Kasumi-1 (cell line): ENCODE measurements at places on chromosomes 7 and 10.

GRCh38 chr10:118701529-118702323, 53.0 kb downstream of the CACUL1 start:
- DNase-seq: no peak

GRCh38 chr7:81903115-81903514, 133.3 kb upstream of the HGF start:
- no peak for DNase-seq

DNA sequence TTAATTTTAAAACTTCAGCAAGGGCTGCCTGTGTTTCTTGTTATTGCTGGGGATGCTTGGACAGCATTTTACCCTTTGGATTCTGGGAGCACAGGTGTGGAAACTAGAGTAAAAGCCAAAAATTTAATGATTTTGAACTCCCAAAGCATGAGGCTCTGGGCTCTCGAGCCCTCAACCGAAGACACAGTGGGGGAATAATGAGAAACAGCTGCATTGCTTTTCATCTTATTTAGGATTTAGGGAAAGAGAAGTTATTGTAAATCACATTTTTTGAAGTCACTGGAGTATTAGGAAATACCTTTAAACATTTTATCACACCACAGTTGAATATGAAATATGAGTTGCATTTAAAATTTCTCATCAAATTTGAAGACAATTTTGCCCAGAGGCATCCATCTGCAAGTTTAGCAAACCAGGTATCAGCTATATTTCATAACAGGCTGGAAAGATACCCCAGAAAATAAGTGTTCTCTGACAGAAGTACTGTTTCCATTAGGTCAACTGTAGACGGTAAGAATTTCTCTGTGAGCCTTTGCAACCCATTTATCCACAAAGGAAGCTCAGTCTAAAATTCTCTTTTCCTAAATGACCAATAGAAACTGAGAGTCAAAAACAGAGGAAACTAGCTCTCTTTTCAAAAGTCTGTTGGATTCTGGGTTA, 290.6 kb upstream of the PHYHIPL start:
- no peak for DNase-seq

DNA sequence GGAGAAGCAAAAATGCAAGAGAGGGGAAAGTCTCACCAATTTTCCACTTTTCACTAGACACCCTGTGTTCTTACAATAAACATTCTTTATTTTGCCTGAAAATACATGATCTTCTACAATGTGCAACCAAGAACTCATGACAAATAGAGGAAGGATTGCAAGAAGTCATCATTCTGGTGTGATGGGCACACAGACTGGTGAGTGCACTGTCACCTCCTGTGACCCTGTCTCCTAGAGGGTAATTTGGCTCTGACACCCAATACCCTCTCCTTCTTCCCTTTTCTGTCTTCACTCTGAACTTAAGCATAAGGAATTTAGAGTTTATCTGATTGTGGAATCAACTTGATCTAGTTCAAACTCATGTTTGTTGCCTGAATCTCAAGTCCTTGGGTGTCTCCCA, 153.7 kb downstream of the SH2D4B start:
- DNase-seq: no peak

- DNase-seq: no peak
Observed at GRCh38 chr10:666237-667012, 23.0 kb downstream of the DIP2C start.

- DNase-seq: no peak
Observed at GRCh38 chr10:97882142-97883091, 32.8 kb downstream of the GOLGA7B start.

DNA sequence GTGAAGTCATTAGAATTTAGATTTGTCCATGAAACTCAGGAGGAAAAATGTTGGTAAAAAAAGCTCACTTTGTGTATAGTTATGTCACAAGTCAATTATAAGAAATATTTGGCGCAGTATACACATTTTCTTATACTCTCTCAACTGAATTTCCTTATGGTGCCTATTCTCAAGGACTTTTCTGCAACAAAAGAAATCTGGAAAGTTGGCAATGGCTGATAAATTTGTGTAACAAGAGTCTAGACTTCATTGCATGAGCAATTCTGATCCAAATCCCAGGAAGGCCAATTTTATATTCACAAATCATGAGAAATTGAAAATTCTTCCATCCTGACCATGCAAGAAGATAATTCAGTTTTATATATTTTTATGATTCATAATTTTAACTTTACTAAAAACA, 35.7 kb downstream of the PPP1R3A start:
- DNase-seq: no peak

DNA sequence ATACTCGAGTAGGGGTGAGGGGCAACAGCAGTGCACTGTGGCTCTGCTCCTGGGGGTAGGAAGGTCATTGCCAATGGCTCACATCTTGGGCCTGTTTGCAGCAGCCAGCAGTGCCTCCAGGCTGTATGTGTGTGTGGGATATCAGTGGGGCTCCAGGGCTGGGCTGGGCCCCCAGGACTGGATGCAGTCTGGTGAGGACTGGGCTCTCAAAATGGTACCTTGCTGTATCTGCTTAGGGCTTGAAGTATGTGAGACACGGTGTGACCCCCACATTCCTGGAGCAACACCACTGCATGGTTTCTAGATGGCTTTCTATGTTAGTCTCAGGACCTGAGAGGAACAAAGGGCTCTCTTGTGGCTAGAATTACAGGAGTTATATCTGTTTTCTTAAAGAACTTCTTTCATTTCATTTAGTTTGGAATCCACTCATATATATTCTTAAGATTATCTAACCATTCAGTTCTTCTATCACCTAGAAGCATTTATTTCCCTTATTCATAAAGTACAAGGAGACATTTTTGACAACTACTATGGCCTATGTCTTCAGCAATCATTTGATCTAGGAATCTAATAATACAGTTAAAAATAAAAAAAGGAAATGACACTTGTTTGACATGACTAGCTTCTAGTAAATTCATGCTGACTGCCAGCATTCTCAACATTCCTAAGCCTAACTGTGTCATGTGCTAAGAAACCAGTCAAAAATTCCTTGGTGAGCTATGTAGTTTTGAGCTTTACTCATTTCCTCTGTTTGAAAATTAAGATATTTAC, 443.2 kb upstream of the SEMA3A start:
- no peak for DNase-seq

DNA sequence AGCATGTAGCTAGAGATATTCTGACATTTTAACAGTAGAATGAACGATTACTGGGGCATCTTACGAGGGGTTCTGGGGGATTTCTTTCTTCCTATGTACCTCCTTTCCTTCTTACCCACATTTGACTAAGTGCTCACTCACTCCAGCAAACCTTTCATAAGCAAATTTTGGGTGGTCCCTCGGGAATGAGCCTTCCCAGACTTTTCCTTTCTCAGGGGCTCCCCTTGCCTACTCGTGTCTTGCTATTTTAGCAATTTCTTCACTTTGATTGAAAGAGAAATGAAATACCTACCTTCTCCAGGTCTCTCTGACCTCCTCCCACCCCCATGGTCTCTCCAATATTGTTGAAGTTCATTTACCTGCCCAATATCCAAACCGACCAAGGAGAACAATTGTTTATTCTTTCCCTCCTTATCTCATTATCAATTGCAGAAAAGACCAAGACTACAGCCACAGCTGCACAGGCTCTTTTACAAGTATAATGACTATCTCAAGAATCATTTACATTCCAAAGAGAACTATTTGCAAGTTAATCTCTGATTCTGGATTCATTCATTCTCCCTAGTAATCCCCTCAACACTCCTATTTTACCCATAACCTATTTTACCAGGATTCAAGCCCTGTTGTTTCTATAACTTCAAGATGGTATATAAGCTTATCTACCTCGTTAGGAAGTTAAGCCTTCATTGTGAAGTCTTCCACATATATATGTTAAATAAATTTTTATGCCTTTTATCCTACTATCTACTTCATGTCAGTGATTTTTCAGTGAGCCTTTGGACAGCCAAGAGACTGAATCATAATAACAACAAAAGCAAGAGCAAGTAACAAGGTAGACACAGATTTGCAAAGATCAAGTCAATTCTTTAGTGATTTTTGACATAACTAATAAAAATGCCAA, 480.6 kb downstream of the IPMK start:
- no peak for DNase-seq

DNA sequence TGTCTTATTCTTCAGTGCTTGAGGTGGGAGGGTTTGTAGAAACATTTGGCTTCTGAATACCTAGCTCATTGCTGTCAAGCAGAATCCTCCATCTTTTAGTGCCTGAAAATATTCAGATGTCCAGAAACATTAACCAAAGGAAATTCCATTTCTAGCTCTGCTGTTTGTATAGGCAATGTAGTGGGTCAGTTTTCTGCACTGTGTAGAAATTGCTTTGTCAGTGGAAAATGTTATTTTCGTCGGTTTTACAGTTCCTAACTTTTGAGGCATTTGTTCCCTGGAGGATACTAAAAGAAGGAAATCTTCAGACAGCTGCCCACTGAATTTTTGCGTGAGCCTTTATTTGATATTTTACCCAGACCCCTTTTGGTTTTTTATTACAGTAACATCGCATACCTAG, 143.4 kb downstream of the TPST1 start:
- no peak for DNase-seq

- no peak for DNase-seq
Observed at GRCh38 chr10:17059197-17059688, 70.4 kb downstream of the CUBN start.

GRCh38 chr10:78770167-78771090, 298.3 kb upstream of the ZMIZ1 start:
- DNase-seq: no peak

- no peak for DNase-seq
Observed at GRCh38 chr7:47653550-47654411, 71.9 kb upstream of the TNS3 start.

DNA sequence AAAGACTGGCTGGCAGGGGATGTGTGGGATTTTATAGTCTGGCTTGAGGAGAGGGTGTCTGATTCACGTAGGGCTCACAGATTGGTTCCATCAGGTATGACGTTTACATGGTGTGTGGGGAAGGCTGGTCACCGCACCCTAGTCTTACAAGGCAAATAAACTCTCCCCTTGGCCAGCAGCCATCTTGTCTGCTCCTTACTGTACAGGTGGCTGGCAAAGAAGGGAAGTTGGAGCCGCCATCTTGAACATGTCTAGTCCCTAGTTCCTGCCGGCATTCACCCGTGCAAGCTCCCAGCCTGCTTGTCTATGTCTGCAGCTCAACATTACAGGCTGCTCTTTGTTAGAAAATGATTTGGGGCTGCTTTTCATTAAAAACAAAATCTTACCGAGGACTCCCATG, 97.6 kb downstream of the RAMP3 start:
- no peak for DNase-seq

DNA sequence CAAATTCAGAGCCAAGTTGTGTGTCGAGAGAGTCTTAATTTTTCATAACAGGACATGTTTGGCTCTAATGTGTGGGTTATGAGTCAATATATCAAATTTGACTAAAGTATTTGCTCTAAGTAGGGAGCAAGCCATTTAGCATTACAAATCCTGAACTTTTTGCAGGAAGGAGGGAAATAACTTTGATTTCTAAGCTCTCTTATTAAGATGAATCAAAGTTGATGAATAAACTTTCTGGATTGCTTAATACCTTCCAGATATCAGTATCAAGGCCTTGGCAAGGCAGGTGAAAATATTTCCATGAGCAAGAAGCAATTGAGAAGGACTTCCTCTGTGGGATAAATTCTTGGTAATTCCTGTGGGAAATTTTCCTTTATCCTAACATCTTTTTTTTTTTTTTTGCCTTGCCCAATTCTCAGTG, 258.8 kb downstream of the AHR start:
- DNase-seq: no peak

DNA sequence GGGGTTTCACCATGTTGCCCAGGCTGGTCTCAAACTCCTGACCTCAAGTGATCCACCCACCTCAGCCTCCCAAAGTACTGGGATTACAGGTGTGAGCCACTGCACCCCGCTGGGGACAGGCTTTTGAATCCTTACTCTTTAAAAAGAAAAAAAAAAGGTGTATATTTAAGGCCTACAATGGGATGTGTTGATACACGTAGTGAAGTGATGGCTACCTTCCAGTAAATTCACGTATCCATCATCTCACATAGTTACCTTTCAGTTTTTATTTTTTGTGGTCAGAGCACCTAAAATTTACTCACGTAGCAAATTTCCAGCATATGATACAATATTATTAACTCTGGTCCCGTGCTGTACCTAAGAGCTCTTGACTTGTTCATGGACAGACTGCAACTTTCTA, 119.5 kb upstream of the INSYN2A start:
- DNase-seq: no peak

- DNase-seq: no peak
Observed at GRCh38 chr7:102991540-102992214, 78.9 kb downstream of the LRRC17 start.

GRCh38 chr7:3312583-3312982, 11.5 kb downstream of the SDK1 start:
- DNase-seq: peak; percentile 7

DNA sequence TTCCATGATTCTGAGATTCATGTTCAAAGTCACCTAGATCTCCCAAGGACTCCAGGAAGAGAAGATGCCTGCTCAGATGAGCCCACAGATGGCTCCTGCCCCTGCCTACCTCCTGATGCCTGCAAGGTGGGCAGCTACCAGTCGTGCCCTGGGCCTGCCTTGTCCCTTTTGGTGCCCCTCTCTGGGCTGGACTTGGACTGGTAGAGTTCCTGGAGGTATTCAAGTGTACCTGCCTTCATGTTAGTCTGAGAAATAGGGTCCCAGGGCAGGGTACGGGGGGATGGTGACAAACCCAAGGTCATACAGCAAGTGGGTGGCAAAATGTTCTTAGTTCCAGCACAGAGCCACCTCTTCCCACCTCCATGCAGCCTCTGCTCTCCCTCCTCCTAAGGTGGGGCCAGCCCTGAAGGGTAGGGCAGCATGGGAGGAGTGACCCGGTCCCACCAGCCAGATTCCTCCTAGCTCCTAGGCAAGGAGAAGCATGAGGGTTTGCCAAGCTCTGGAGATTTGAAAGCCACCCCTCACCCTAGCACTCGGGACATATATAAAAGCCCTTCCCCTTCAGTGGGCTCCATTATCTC, 80.8 kb upstream of the UNC5B start:
- DNase-seq: no peak

DNA sequence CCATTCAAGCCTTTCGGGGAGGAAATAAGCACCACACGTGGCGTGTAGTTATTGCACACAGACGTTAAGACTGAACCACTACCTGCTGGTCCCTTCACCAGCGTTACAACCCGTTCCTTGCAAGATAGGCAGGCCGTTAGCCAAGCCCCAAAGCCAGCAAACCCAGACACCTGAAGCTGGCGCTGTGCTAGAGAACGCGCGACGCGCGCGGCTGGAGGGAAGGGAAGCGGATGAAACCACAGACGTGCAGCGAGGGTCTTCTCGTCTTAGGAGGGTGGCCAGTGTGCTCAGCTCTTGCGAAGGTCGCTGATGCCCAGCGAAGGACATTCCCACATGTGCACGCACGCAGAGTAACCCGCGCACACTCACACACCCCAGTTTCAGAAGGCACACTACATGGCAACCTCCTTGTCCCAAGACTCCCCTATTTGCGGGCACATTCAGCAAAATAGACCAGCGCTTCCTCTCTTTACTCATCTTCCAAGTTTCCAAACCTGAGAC, 980 bp downstream of the TMEM26 start:
- no peak for DNase-seq

DNA sequence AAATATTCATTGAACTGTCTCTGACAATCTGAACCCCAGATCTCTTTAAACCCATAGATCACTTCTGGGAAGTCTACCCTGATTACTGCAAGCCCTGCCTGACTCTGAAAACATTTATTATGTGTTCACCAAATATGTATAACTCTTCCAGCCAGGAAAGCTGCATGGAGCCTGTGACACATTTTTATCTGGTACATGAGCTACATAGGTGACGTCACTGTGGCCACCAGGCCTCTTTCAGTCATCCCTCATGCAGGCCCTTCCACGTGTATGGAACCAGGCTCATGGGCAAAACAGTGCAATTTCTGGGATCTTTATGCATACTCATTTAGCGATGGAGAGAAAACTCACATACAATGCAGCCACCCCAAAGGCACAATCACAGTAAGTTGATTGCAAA, 133.9 kb upstream of the NUPR2 start:
- DNase-seq: no peak
